ENCODE measurements at places on chromosomes 16 and 17.
A peak's percentile ranks its signal among the peaks of the same experiment; 100 is the strongest.

DNA sequence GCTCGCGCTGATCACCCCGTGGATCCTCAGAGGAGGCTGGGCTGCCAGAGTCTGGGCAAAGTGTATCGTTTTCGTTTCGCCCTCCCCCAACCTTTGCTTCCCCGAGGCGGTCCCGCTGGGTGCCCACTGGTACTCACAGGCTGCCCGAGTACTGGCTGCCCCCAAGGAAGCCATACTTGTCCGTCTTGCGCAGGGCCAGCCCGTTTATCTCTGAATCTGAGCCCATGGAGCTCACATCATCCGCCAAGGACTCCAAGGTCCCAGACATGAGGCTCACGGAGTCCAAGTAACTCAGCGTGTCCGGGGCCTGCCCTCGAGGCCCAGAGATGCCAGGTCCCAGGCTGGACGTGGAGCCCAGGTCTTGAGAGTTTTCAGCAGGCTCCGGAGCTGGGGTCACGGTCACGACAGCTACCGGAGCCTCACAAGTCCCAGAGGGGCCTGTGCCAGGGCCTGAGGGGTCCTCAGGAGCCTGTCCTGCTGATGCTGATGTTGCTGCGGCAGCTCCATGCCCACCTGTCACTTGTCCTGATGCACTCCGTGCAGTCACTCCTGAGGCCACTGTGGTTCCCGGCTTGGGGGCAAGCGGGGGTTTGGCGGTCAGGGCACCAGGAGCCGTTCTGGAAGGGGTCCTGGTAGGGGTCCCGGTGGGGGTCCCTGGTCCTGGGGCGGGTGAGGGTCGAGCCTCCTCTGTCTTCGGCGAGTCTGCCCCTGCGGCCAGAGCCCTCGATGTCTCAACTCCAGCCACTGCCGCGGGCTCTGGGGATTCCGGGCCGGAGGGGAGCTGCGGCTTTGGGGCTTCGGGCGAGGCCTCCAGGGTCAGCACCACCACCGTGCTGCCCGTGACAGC is 980 bp downstream of the TBC1D10B start:
- DNase-seq, result no peak

GRCh38 chr16:27355610-27356009 is 41.8 kb downstream of the IL4R start:
- DNase-seq, result peak; percentile 37

GRCh38 chr16:23499801-23500200 is 10.5 kb downstream of the GGA2 start:
- no peak for DNase-seq

DNA sequence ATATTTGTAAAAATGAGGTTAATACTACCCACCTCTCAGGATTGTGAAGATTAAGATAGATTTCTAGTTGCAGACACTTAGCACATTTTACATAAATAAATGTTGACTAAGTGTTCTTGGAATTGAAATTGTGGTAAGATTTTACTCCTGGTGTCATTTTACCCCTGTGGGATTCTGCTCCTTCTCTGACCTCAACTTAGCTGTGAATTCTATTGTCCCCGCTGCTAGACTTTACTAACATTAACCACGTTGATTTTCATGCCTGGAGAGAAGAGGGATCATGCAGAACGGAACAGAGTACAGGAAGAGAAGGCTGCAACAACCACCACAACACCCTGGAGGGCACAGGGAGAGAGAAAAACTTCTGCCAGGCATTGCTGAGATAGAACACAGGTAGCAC is 2.1 kb upstream of the TOM1L1 start:
- DNase-seq, result peak; percentile 31

GRCh38 chr16:3094289-3095027 is 4.6 kb downstream of the ZSCAN10 start:
- peak; percentile 25 for DNase-seq

DNA sequence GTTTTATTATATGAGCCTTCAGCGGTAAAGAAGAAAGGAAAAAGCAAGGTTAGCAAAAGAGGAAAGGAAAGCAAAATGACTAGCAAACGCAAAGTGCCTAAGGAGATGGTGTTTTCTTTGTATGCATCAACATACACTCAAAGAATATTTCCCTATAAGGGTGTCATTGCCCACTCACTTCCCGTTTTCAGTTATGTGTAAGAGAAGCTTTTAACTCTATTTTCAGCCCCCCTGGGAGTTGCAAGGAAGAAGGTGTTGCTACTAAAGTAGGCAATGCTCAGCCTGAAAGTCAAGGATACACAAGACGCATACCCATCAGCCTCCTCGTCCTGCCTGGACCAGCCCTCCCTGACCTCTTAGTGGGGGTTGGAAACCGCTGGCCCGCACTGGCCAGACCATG is 267.7 kb upstream of the ZFHX3 start:
- DNase-seq, result no peak

DNA sequence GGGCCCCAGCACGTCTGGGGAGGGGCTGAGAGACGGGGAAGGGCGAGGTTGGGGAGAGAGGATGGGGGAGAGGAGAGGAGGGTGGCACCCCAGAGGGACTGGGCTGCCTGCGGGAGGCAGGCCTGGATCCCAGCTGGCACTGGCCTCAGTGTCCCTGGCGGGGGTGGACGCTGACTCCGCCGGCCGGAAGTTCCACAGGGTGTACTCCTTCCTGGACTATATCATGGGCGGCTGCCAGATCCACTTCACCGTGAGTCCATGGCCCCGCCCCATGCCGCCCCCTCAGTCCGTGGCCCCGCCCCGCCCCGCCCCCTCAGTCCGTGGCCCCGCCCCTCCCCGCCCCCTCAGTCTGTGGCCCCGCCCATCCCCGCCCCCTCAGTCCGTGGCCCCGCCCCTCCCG is 11.3 kb downstream of the CPNE7 start:
- DNase-seq, result no peak

GRCh38 chr16:55875273-55875672 is at the start of gene CES5A:
TSS of gene CES5A (minus strand) at chr16:55875373. CDS start at chr16:55875221, 152 bp downstream.
- no peak for DNase-seq

DNA sequence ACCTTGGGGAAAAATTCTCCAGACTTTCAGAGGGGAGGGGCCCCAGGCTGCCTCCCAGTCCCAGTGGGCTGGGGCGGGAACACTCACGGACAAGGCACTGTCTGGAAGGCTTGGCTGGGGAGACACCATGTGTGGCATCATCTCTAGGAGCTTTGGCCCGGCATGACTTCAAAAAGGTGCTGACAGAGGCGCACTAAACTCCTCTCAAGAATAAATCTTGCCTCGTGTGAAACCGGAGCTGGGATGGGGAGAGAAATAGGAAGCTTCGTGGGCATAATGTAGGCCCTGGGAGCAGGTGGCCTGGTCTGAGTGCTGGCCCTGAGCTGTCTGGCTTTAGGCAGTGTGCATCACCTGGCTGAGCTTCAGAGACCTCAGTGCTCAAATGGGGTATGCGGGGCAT is 5.7 kb downstream of the WSCD1 start:
- no peak for DNase-seq

DNA sequence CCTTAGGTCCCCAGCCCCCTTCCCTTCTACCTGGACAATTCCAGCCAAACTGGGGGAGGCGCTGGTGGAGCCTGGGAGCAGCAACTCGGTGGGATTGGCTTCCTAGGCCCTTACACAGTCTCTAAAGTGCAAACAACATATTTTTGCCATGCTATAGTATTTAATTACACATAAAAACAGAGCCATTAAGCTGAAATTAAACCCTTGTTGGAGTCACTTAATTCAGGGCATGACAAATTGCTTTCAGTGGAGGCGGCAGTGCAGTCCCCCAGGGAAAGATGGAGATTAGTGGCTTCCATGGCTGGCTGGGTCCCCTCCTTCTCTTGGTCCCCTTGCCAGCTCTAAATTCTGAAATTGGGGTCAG is 17.3 kb downstream of the IGFBP4 start:
- DNase-seq, result no peak

DNA sequence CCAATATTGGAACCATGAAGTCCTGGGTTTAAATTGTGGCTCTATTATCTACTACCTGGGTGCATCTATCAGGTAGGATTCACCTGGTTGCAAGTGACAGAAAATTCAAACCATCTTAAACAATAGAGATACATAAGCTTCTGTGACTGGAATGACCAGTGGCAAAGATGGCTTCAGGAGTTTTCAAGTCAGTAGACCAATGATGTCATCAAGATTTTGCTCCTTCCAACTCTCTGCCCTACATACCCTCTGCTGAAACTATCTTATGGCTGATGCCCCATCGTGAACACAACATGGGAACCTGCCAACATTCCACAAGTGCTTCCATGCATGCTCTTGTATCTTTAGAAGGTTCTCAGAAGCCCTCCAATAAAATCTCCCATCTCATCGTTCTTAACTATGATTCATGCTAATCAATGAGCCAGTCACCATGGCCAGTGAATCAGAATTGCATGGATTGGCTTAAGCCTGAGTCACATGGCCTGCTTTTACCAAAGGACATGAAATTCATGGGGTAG is 180.9 kb downstream of the GRIN2A start:
- DNase-seq, result no peak

- no peak for DNase-seq
Observed at GRCh38 chr17:36608280-36608679, 6.9 kb downstream of the MRM1 start.

GRCh38 chr17:7684851-7685532 is 2.3 kb downstream of the TP53 start:
- no peak for DNase-seq

DNA sequence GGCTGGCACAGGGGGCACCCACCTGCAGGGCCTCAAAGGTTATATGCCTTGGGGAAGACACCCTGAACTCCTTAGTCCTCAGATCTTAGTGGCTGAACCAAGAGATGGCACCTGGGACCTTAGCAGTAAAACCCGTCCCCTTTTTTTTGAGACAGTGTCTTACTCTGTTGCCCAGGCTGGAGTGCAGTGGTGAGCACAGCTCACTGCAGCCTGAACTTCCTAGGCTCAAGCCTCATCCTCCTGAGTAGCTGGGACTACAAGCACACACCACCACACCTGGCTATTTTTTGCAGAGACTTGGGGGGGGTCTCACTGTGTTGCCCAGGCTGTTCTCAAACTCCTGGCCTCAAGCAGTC is 237.2 kb downstream of the MRTFB start:
- DNase-seq, result no peak

GRCh38 chr17:77291591-77292386 is 151.0 kb downstream of the SEC14L1 start:
- DNase-seq, result no peak

- no peak for DNase-seq
Observed at GRCh38 chr17:27217631-27218030, 76.3 kb upstream of the WSB1 start.

- no peak for DNase-seq
Observed at GRCh38 chr17:284676-285355, 67.8 kb downstream of the RPH3AL start.

DNA sequence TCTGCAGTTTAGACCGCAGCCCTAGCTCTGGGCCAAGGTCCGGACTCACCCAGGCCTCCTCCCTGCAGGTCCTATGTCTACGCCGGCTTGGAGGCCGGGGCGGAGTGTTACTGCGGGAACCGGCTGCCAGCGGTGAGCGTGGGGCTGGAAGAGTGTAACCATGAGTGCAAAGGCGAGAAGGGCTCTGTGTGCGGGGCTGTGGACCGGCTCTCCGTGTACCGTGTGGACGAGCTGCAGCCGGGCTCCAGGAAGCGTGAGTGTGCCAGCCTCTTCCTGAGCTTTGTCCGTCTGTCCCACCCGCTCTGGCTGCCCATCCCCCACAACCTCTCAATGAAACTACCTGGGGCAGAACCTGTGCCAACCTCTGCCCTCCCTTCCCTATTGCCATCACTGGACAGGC is 20.1 kb downstream of the WSCD1 start:
- no peak for DNase-seq

DNA sequence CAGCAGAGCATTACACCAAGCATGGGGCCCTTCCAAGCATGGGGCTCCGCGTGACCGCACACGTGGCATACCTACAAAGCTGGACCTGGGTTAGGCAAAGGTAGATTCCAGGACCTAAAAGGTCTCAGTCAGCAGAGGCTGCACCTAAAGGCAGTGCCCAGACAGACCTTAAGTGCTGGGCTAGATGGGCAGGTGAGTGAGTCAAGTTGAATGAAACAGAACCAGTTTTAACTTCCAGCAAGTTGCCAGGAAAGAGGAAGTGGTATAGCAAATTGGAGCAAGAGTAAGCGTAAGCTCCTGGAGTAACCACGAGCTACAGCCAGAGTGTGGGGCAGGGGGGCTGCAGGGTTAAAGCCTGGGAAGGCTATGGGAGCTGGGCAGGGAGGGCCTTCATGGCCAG is 49.5 kb downstream of the SRCIN1 start:
- no peak for DNase-seq

DNA sequence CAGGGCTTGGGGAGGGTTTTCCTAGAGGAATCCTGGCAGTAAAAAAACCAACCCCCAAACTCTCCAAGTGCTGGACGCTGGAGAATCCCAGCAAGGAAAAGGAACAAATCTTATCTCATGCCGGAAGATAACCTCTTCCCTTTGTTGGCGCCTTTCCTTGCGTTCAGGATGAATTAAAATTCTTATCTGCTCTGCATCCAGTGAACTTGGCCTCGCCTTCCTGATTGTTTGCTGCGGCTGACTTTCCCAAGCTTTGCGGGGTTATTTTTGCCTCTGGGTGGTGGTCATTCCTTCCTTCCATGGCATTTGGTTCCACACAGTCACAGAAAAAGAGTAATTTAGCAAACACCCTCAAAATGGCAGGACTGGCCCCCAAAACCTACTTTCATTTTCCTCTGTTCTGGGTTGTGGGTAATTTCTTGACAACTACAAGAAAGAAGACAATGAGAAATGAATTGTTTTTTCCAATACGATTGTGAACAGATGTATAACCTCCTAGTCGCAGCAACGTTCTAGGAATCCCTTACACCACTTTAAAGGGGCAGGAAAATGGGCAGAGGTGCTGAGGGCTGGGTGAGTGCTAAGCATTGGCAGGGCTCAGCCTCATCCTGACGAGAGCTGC is 77.8 kb downstream of the MRC2 start:
- DNase-seq, result no peak

DNA sequence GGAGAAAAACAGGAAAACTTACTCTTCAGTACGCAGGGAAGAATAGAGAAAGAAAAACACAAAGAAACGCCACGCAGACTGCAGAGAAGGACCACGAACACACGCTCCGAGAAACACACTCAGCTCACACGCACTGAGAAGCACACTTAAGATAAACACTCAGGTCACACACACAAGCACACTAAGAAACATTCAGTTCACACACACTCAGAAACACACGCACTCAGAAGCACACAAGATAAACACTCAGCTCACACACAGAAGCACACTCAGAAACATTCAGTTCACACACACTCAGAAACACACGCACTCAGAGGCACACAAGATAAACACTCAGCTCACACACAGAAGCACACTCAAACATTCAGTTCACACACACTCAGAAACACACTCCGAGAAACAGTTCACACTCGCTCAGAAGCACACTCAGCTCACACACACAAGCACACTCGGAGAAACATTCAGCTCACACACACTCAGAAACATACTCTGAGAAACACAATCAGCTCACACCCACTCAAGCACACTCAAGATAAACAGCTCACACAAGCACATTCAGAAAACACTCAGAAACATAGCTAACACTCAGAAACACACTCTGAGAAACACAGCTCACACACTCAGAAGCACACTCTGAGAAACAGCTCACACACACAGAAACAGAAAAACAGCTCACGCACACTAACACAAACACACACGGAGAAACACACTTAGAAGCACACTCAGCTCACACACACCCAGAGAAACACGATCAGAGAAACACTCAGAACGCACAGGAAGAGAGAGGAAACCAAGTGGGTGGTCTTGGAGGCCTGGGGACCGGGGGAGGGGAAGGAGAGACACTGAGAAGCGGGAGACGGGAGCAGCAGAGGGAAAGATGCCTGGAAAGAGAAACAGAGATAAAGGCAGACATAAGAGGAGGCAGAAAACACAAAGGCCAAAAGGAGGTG is 908 bp downstream of the TMEM98 start:
- peak; percentile 23 for DNase-seq

Data from fibroblast of skin of back (primary cell).